ENCODE measurements at places on chromosomes 4 and X.

DNA sequence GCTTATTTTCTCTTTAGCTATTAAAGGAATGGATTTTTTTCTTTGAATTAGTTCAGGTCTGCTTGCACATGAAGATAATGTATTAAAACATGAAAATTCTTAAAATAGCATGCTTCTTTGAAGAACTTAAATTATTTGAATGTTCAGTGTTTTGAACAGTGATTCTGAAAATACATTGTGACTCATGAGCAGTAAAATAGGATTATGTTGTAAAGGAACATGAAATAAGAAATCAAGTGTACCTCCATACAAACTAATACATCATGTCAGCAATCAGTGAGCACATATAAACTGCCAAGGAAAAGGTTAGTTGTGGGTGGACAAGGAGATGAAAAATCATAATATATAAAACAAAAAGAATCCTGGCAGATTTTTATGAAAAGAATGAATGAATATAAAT is 66.1 kb downstream of the SNX25 start:
- DNase-seq = no peak

GRCh38 chr4:135598151-135598550 is 1396.6 kb upstream of the PABPC4L start:
- DNase-seq = peak; percentile 10

DNA sequence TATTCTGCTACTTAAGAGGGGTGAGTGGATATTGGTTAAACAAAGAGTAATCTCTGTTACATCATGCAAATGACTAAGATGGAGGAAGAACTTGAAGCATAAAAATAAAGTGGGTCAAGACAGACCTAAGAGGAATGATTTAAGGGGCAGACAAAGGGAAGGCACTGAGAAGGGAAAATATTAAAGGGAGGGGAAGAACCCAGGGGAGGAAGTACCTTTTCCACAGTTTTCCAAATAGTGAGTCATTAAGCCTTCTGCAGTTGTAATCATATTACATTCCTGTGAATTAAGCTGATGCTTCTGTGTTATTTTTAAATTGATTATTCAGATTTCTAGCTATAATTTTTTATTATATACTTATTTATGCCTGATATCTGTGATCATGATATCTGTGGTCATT is 253.3 kb downstream of the CENPC start:
- no peak for DNase-seq

- DNase-seq = no peak
Measured at GRCh38 chrX:5965406-5965805, 263.3 kb downstream of the NLGN4X start.

DNA sequence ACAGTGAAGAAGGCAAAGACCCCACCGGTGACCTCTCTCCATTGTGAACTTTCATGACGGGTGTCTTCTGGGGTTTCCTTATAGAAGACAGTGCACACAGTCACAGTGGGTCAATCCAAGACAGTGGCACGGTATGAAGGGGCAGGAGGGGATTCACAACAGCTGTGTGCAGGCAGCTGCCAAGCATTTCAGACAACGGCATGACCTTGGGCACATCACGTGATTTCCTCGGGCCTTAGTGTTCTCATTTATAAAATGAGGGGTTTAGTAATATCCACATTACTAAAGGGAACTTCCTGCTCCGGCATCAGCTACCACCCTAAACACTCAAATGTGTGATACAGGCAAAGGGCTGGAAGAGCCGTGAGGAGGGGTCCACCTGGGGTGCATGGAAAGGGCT is 42.9 kb downstream of the RBM47 start:
- no peak for DNase-seq

DNA sequence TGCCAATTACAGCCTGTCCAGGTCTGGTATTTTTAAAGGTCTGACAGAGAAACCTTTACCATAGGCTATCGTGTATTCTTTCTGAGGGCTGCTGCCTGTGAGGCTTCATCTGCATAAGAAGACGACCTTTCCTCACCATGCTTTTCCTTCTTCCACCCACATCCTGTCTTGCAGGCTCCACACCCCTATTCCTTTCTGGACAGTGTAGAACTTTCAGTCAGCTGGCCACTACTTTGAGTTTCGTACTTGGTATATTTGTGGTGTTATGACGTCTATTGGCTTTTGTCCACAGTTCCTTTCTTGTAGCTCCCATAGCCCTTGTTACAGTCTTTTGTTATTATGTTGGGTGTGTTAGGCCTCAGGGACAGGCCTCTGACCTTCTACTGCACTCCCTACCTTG is 311.4 kb downstream of the RAPGEF2 start:
- DNase-seq = no peak

- DNase-seq = no peak
Measured at GRCh38 chr4:154944996-154945395, 163.9 kb downstream of the RBM46 start.
